ENCODE measurements at places on chromosomes 2 and 18.

- DNase-seq: no peak
Measured at GRCh38 chr2:64914735-64915509, 74.3 kb upstream of the SLC1A4 start.

DNA sequence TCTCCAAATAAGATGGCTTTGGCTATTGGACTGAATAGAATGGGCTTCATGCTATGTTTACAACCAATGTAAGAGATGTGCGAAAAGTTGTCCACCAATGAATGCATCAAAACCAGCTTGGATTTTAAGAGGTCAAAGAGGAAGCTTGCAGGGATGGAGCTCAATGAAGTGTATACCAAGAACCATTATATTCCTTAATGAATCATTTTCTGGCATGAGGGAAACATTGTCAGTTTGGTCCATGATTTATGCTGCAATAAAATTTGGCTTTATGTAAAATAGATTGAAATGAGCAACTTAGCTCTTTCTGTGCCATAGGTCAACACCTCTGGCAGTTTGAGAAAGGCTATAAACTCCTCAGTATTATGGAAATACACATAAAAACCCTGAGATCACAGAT is 107.3 kb downstream of the SH3BP4 start:
- DNase-seq: no peak

DNA sequence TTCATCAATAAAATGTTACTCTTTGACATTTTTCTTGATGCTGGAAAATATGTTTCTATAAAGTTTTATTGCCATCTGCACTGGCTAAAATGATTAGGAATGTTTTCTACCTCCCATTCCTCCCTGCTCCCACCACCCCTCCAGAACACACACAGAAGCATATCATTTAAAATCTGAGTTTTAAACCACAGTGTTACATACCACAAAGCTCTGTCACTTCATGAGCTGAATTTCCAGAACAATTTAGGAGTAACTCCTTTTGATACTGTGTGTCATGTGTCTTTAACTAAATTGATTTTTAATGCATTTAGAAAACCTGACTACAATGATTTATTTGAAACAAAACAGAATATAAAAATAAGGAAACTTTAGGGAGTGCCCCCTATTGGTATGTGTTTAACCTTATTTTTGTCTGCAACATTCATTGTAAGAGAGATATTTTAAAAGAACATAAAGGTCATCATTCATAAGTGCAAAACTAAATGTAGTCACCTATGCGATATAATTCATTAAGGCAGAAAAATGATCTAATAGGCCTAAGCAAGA is 52.0 kb downstream of the FEZ2 start:
- DNase-seq: no peak

GRCh38 chr2:19648583-19648982 is 253.2 kb downstream of the TTC32 start:
- no peak for DNase-seq

GRCh38 chr2:31802711-31803110 is 208.1 kb downstream of the MEMO1 start:
- no peak for DNase-seq

DNA sequence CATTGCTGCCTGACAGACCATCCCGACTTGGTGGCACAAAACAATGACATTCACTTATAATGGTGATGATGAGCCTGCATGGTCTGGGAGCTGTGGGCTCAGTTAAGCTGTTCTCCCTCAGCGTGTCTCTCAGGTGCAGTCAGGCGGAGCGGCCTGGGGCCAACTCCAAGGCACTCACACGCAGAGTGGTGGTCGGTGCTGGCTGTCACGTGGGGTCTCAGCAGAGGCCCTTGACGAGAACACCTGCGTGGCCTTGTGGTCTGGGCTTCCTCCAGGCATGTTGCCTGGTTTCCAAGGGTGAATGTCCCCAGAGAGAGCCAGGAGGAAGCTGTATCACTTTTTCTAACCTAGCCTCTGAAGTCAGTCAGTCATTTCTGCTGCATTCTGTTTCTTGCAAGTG is 29.8 kb downstream of the ARMC9 start:
- DNase-seq: no peak

DNA sequence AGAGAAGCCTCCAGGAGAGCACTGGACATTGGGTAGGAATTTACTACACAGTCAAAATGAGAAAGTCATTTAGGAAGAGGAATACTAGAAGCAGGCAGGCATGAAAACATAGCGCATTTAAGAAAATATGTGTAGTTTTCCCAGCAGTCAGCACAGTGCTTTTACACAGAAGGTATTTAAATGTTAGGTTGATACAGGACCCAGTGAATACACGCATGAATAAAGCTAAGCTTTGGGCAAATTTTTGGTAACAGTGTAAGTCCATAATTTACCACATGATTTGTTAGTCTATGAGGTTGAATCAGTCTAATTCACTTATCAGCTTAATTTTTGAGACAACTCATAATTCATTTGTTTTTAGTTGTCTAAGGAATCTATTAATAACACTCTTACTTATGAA is 421.7 kb upstream of the CDH20 start:
- no peak for DNase-seq

DNA sequence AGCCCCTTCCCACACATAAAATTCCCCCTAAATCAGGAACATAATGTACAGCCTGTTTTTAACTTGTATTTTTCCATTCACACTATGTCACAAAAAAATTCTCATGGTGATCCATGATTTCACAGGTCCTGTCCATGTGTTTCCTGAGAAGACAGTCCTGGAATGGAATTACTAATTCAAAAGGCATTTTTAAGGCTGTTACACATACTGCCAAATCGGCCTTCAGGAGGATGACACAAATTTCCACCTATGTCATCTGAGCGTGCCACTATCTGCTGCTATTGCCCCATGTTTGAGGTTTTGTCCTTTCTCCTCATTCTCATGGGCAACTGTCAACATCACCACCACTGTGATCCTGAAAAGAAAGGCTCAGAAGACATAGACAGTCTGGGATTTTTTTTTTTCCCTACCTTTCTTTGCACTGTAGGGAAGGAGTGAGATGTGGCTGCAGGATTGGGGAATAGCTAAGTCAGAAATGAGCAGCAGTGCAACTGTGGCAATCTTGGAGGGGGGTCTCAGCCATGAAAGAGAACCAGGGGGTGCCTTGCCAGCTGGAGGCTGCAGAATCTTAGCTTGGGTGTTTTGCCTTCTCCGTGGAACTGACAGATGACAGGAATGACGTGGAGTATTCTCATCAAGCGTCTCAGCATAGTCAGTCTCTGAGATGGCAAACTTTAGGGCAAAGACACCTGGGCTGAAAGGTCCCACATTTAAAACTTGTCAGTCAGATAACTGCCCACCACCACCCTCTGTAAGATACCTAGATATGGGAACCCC is 73.4 kb downstream of the MARCHF4 start:
- no peak for DNase-seq

- no peak for DNase-seq
Measured at GRCh38 chr2:223674998-223675609, 72.9 kb upstream of the SCG2 start.

DNA sequence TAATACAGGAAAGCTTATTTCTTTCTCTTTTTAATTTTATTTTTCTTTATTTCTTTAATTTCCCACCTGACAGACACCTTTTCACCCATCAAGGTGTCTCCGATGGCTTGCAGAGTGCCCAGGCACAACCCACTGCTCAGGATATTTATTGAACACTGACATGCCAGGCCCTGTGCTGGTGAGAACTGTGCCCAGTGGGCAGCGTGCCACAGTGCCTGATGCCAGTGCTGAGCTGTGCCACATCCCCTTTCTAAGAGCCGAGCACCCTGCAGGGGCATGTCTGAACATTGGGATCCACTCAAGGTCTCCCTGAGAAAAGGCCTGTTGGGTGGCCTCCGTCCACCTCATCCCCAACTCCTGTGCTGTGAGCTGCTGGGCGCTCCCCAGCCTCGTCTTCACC is 158.6 kb upstream of the RAB6C start:
- DNase-seq: no peak

- no peak for DNase-seq
Measured at GRCh38 chr2:113858764-113859163, 31.1 kb upstream of the ACTR3 start.

GRCh38 chr18:14900435-14900834 is 152.5 kb downstream of the ANKRD30B start:
- no peak for DNase-seq

- no peak for DNase-seq
Measured at GRCh38 chr2:6906165-6906741, 11.0 kb upstream of the RNF144A start.

- no peak for DNase-seq
Measured at GRCh38 chr2:26130763-26131162, 42.1 kb upstream of the GAREM2 start.

GRCh38 chr2:234022424-234022823 is 28.1 kb upstream of the SPP2 start:
- no peak for DNase-seq

- DNase-seq: no peak
Measured at GRCh38 chr2:197149546-197149945, 161.0 kb downstream of the ANKRD44 start.

DNA sequence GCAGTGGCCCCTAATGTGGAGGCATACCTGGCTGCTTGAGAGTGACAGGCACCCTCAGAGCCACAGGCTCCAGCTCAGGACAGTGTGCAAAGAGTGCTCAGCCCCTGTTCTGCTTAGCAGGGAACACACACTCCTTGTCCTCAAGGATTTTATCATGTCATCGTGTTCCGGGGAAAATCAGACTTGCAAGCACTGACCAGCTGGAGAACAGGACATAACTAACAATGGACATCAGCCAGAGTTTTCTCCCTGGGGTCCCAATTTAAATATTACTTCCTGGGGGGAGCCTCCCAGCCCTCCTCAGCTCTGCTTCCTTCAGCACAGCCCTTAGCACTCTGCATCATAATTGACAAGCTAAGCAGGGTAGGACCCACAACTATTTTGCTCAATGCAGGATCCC is 175.4 kb upstream of the ACAA2 start:
- no peak for DNase-seq

- no peak for DNase-seq
Measured at GRCh38 chr2:229408356-229408755, 137.3 kb upstream of the PID1 start.

- no peak for DNase-seq
Measured at GRCh38 chr2:113223813-113224212, 50.0 kb downstream of the PSD4 start.

DNA sequence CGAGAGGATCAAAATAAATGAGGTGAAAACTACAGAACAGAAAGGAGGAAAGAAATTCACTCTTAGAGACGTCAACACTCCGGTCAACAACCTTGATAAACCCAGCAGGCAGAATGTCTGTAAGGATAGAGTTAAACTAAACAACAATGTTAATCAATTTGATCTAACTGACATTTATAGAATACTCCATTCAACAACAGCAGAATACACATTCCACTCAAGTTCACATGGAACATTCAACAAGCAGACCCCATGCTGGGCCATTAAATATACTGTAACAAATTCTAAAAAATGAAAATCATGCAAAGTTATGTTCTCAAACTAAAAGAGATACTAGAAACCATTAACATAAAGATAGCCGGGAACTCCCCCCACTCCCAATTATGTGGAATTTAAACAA is 41.8 kb downstream of the FAM210A start:
- DNase-seq: no peak

DNA sequence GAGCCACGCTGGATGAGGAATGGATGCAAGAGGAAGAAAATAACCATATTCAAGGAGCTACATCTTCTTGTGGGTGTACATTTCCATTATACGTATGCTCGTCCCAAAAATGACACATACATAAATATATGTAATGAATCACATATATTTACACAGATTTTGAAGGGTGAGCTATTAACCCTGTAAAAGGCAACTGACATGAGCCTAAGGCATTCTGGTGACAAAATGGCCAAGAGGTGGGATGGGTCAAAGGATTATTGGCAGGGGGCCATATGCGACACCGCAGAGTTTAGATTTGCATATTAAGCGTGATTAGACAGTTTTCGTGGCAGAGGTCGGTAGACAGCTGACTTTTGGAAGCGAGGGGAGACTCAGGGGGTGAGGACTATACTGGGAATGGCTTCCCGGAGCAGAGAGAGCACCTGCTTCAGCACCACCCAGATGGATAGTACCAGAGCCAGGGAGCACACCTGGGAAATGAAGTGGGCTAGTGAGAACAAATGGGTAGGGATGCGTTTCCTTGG is 431 bp upstream of the CNRIP1 start:
- no peak for DNase-seq

GRCh38 chr18:13217971-13218367 is 591 bp upstream of the LDLRAD4 start:
- DNase-seq: no peak

GRCh38 chr18:9237981-9238380 is 96.6 kb upstream of the TWSG1 start:
- DNase-seq: no peak

GRCh38 chr2:224574423-224575084 is 10.6 kb downstream of the CUL3 start:
- DNase-seq: no peak

- no peak for DNase-seq
Measured at GRCh38 chr2:6368281-6368680, 497.4 kb downstream of the CMPK2 start.

GRCh38 chr18:52907543-52908308 is 567.7 kb downstream of the DCC start:
- no peak for DNase-seq

All from cerebellar nuclear complex (tissue), 1 donor.